Tongue (tissue), 3 donors: ENCODE measurements at places on chromosomes 6 and 20. TPM values are rescaled to one million over a fixed set of nuclear protein-coding genes. Genes with fewer than 3 reads are reported as not detected.

DNA sequence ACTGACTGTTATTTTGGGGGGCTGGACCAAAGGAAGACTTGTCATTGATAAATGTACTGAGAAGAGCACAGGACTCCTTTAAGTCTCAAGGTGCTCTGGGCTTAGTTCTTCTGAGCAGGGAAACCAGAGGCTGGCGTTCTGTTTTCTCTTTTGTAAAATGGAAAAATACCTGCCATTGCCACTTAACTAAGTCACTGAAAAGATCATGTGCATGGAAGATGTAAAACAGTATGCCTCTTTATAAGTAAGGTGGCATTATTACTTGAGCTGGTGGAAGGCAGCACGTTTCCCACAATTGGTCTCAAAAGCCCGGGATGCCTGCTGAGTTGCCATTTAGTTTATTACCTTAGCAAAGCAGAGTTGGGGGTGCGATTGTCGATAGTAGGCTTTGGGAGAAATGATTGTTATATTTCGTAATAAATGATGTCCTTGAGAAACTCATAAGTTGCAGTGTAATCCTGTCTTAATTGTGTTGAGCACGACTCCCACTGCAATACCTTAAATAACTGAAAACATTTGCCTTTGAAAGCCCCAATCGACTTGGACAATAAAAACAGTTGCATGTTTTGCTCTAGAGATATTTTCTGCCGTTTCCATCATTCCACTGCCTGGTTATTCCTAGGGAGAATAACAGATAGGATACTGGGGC is 3.6 kb downstream of the JARID2 start:
- peak; percentile 32 for DNase-seq

- no peak for DNase-seq
Measured at GRCh38 chr6:167892835-167893815, 66.4 kb downstream of the AFDN start.

DNA sequence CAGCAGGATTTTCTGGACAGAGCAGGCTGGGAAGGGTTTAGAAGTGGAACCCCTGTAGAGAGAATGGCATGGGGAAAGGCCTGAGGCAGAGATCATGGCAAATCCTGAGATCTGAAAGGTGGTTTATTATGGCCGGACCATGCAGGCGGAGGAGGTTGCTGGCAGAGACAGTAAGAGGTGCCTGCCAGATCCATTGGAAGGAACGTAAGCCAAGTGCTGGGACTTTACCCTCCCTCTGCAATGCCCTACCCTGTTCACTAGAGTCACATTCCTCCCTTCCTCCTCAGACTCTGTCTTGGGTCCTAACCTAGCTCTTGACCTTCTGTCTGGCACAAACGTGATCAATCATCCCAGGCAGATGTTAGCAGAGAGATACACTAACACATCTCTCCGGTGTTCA is 66.4 kb upstream of the SLC22A23 start:
- DNase-seq: no peak

DNA sequence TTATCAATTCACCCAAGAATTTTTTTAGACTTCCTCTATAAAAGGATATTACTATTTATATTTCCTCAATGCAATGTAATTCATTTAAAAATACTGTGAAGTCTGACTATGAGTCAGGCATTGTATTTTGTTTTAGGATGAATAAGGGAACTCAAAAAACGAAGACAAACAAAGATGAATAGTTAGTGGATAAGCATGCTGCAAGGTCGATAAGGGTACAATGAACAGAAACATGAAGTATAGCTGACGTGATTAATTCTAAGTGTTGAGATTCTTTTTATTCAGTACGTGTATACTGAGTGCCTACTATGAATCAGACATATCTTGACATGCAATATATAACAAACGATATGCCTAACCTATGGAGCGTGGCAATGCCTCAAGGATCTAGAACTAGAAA is 105.4 kb downstream of the PDE10A start:
- DNase-seq: no peak

DNA sequence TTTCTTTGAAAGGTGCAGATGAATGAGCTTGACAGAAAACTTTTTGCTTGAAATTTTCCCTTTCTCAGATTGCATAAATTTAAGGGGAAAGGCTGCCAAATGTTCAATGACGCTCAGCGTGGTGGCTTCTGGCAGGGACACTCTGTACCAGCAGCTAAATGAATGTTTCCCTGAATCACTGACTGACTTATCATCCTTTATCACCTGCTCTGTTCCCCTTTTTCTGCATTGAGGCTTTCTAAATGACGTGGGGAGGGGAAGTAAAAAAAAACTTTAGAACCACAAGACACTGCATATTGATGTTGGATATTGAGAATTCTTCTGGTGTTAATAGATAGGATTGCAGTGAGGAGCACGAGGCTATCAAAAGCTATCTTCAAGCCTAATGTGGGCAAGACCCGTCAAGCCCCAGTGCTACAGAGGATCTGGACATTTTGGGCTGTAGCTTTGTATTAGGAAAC is 46.9 kb upstream of the ENPP5 start:
- DNase-seq: no peak

GRCh38 chr20:21453690-21454089 is 56.4 kb upstream of the NKX2-4 start:
- DNase-seq: no peak

- DNase-seq: no peak
Measured at GRCh38 chr20:17868700-17869231, 99.8 kb downstream of the SNX5 start.

DNA sequence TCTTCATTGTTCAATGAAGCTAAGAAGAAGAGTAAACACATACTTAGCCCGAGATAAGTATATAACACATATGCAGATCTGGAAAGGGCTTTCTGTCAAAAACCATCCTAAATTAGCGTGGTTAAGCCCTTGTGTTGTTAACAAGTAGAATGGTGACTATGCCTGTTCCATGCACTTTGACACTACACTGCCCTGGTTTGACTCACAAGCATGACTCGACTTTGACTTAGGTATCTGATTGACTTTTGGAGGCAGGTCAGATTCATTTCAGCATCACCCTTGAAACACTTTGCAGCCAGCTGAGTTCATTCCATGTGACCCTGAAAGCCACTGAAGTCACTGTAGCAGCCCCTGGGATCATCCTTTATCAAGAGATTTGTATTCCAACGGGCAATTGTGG is 239.8 kb downstream of the TBX18 start:
- no peak for DNase-seq

DNA sequence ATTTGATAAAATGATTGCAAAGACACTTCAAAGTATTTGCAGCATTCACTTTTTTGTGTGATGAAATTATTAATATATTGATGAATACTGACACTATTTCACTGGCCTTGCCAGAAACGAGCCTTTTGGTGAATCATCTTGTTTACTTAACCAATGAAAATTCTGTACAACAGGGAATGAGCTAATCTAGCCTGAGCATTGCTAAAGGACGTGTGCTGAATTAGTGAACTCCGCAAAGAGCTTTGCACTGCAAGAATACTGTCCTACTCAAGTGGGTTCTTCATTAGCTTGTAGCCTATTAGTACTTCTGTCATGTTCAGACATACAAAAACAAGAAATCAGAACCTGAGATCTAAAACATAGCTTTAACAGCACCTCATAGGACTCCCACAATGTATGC is 172.0 kb upstream of the NRSN1 start:
- no peak for DNase-seq

DNA sequence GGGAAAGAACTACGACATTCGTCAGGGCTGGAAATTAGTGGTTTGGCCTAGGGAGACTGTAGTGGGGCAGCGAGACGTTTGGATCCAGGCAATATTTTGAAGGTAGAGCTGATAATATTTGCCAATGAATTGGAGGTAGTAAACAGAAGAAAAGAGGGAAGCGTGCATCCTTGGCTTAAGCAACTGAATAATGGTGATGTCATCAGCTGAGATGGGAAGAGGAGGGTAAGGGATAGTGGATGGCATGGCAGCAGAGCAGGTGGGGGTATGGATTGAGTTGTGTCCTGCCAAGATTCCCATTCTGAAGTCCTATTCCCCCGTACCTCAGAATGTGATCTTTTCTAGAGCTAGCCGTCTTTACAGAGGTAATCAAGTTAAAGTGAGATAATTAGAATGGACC is 119.2 kb downstream of the PDE7B start:
- no peak for DNase-seq

Gene HLA-DRB5
- total RNA-seq: 0.31 TPM

Gene SLC17A1
- not detected for total RNA-seq
